ENCODE measurements at places on chromosomes 13 and 19. TPM values are rescaled to one million over a fixed set of nuclear protein-coding genes. Genes with fewer than 3 reads are reported as not detected.

GRCh38 chr13:49792550-49793324 lies at the start of gene KPNA3:
KPNA3 (minus strand) TSS chr13:49792682; CDS start chr13:49792506, 176 bp downstream.
- no peaks in the 10 kb centered on the region for H3K36me3 ChIP-seq
- no peaks in the 10 kb centered on the region for H3K27me3 ChIP-seq
- H3K4me1 ChIP-seq, result peaks cover 37% of the 10 kb centered on the region
- peak; percentile 96 for DNase-seq
- H3K4me3 ChIP-seq, result peak within 1 kb of the TSS; percentile 80

DNA sequence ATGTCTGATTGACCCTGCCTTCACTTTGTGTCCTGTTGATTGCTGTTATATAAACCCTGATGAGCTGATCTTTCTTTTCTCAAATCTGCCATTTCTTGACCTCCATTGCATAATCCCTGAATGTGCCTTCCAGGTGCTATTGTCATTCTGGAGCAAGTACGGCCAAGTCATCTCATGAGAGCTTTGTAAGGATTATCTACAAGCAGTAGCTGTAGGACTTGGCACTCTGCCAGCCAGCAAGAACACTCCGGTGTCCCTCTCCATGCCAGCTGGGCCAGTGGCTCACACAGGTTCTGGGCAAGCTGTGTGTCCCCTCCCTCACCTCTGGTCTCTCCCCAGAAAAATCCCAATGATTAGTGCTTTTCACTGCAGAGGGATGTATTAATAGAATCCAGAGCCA lies 348.1 kb downstream of the FOXO1 start:
- H3K27me3 ChIP-seq, result no peaks in the 10 kb centered on the region
- no peak for DNase-seq
- H3K36me3 ChIP-seq, result no peaks in the 10 kb centered on the region
- peaks cover 43% of the 10 kb centered on the region for H3K4me1 ChIP-seq
- H3K27ac ChIP-seq, result no peak overlapping the region

DNA sequence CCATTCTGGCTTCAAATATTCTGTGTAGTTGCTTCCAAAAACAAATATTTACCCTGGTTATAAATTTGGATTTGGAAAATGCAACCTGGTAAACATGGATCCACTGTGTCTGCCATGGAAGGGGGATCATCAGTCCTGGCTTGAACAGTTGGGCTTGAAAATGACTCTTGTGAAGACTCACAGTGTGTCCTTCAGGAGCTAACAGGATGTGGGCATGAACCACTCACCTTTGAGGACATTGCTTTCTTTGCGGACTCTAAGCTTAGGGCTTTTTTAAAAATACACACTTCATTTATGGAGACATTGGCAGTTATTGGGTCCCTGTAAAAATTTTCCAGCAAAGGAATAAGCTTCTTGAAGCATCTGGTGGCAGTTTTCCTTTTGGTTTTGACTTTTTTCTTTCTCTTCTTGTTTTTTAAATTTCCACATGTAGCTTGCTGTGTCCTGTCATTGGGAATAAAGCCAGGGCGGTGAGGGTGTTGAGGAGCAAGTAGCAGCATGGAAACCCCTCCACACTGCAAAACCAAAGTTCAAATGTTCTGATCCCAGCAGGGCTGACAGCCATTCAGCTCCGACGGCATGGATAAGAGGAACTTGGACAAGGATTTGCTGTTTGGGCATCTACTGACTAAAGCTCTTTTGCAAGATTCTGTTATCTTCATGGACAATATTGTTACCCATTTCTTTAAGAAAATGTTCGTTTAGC lies 39.5 kb upstream of the SERP2 start:
- no peak overlapping the region for H3K27ac ChIP-seq
- no peaks in the 10 kb centered on the region for H3K4me1 ChIP-seq
- no peaks in the 10 kb centered on the region for H3K27me3 ChIP-seq
- no peaks in the 10 kb centered on the region for H3K36me3 ChIP-seq
- no peak overlapping the region for H3K4me3 ChIP-seq

DNA sequence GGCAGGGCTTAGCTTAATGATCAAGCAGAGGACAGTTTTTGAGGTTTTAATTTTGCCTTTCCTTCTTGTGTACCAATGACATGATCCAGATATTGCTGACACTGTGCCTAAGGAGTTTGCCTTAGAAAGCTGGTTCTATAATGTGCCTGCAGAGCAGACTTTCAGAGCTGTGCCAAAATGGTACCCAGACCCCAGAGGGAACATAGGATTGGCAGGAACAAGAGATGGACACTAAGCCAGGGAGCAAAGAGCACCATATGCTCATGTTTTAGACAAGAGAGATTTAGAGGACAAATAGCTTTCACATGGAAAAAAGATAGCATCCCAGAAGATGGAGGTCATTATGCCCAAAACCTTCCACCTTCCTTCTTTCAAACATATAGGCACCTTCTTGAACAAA lies 1241.5 kb upstream of the SPRY2 start:
- DNase-seq, result no peak
- no peak overlapping the region for H3K27ac ChIP-seq
- no peaks in the 10 kb centered on the region for H3K4me1 ChIP-seq
- no peaks in the 10 kb centered on the region for H3K27me3 ChIP-seq

- DNase-seq, result peak; percentile 63
- H3K4me3 ChIP-seq, result peak overlapping the region; percentile 89
- H3K36me3 ChIP-seq, result no peaks in the 10 kb centered on the region
- peak overlapping the region; percentile 98 for H3K27ac ChIP-seq
- no peaks in the 10 kb centered on the region for H3K27me3 ChIP-seq
Observed at GRCh38 chr19:47109541-47110375, 3.8 kb downstream of the ZC3H4 start.

GRCh38 chr13:70668983-70669382 lies 560.7 kb upstream of the KLHL1 start:
- no peak overlapping the region for H3K4me3 ChIP-seq
- DNase-seq, result no peak
- no peaks in the 10 kb centered on the region for H3K4me1 ChIP-seq

DNA sequence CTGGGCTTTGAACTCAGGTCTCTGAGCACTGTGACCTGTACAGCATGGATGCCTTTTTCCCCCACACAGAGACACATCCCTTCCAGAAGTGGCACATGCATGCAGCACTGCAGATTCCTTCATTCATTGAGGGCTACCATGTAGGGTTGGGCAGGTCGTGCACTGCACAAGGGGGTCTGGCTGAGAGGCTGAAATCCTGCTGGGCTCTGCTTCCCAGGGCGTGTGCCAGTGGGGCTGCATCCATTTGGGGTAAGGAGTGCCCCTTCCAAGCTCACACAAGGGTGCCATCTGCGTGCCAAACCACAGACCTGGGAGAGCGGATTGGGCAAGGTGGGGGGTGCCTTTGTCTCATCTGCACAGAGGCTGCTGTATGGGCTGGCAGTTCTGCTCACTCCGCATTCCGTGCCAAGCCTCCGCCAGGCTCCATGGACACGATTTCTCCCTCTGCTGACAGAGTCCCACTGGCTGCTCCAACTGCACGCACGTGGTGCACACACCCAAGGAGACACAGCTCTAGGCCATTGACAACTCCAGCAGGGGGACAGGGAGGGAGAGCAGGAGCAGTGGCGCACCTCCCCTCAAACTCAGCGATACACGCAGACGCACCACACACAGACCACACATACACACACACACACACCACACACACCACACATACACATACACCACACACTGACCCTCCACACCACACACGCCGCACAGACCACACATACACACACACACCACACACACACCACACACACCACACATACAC lies 4.5 kb upstream of the SHISA7 start:
- peaks cover 10% of the 10 kb centered on the region for H3K4me1 ChIP-seq
- no peaks in the 10 kb centered on the region for H3K36me3 ChIP-seq
- no peak overlapping the region for H3K4me3 ChIP-seq
- no peak for DNase-seq
- H3K27ac ChIP-seq, result no peak overlapping the region

- no peak for DNase-seq
- H3K36me3 ChIP-seq, result no peaks in the 10 kb centered on the region
- no peaks in the 10 kb centered on the region for H3K27me3 ChIP-seq
- H3K4me1 ChIP-seq, result no peaks in the 10 kb centered on the region
- H3K4me3 ChIP-seq, result no peak overlapping the region
Observed at GRCh38 chr13:86051134-86052103, 252.2 kb upstream of the SLITRK6 start.

DNA sequence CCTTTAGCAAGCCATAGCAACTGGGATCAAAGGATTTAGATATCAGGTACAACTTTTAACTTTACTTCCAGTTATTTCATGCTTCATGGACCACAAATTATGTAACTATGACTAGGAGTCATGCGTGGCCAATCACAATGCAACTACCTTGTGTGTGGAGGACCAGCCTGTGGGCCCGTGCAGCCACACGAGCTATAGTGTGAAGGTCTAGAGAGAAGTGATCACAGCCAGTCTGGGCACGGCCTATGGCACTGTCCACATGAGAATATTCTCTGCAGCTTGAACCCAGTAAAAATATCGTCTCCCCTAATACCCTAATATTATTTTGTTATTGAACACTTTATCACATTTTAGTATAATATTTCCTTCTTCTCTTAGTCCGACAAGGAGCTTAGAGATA lies 464.9 kb upstream of the MIR17HG start:
- H3K27ac ChIP-seq, result no peak overlapping the region
- H3K27me3 ChIP-seq, result no peaks in the 10 kb centered on the region
- no peak overlapping the region for H3K4me3 ChIP-seq
- H3K4me1 ChIP-seq, result no peaks in the 10 kb centered on the region
- DNase-seq, result no peak
- H3K36me3 ChIP-seq, result no peaks in the 10 kb centered on the region

- H3K4me3 ChIP-seq, result no peak overlapping the region
- no peak for DNase-seq
- peaks cover 9% of the 10 kb centered on the region for H3K4me1 ChIP-seq
- no peak overlapping the region for H3K27ac ChIP-seq
Observed at GRCh38 chr19:46731007-46731501, 14.1 kb upstream of the PRKD2 start.

GRCh38 chr19:6491802-6492592 lies 10.1 kb downstream of the TUBB4A start:
- H3K27ac ChIP-seq, result no peak overlapping the region
- H3K4me3 ChIP-seq, result no peak overlapping the region
- no peaks in the 10 kb centered on the region for H3K36me3 ChIP-seq
- H3K4me1 ChIP-seq, result peaks cover 13% of the 10 kb centered on the region

GRCh38 chr19:46674416-46675178 lies 13.6 kb upstream of the DACT3 start:
- H3K27ac ChIP-seq, result no peak overlapping the region
- H3K27me3 ChIP-seq, result no peaks in the 10 kb centered on the region
- DNase-seq, result no peak
- H3K36me3 ChIP-seq, result peaks cover 55% of the 10 kb centered on the region

- H3K36me3 ChIP-seq, result no peaks in the 10 kb centered on the region
- no peak for DNase-seq
- no peaks in the 10 kb centered on the region for H3K4me1 ChIP-seq
- no peak overlapping the region for H3K27ac ChIP-seq
- H3K27me3 ChIP-seq, result no peaks in the 10 kb centered on the region
- H3K4me3 ChIP-seq, result no peak overlapping the region
Observed at GRCh38 chr19:371501-372168, 27.0 kb upstream of the MIER2 start.

- H3K4me1 ChIP-seq, result no peaks in the 10 kb centered on the region
- H3K27ac ChIP-seq, result no peak overlapping the region
- DNase-seq, result no peak
- no peaks in the 10 kb centered on the region for H3K36me3 ChIP-seq
Observed at GRCh38 chr13:23988546-23989122, 91.3 kb upstream of the C1QTNF9B start.

- H3K27ac ChIP-seq, result peak overlapping the region; percentile 40
- no peaks in the 10 kb centered on the region for H3K27me3 ChIP-seq
- DNase-seq, result no peak
- peak overlapping the region; percentile 10 for H3K4me3 ChIP-seq
Observed at GRCh38 chr13:75762955-75763354, 126.8 kb downstream of the LMO7 start.

- no peaks in the 10 kb centered on the region for H3K4me1 ChIP-seq
- no peak for DNase-seq
- H3K27ac ChIP-seq, result no peak overlapping the region
Observed at GRCh38 chr19:51460164-51460992, 2.1 kb upstream of the SIGLEC8 start.

DNA sequence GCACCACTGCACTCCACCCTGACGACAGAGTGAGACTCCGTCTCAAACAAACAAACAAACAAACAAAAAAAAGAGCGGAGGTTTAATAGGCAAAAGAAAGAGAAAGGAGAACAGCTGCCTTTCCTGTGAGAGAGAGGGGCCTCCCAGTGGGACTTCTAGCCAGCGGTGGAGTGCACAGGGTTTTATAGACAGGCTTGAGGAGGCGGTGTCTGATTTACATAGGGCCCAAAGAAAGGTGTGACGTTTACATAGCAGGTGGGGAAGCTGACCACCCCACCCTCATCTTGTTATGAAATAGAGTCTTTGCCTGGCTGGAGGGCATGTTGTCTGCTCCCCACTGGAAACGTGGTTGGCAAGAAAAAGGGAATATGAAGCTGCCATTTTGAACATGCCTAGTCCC lies 106.0 kb upstream of the CSNK1A1L start:
- H3K36me3 ChIP-seq, result no peaks in the 10 kb centered on the region
- no peaks in the 10 kb centered on the region for H3K4me1 ChIP-seq
- no peak overlapping the region for H3K4me3 ChIP-seq
- DNase-seq, result no peak
- H3K27me3 ChIP-seq, result no peaks in the 10 kb centered on the region

DNA sequence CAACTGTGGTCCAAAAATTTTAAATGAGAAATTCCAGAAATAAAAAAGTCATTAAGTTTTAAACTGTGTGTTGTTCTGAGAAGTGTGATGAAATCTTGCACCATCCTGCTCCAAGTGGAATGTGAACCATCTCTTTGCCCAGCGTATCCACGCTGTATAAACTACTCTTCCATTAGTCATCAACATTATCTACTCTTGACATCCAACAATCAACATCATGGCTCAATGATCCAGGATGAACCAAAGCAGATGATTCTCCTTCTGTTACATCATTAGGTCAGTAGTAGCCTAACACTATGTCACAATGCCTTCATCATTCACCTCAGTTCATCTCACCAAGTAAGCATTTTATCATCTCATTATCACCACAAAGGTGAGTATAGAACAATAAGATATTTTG lies 55.3 kb downstream of the SUCLA2 start:
- H3K27ac ChIP-seq, result no peak overlapping the region
- no peak overlapping the region for H3K4me3 ChIP-seq
- H3K36me3 ChIP-seq, result peaks cover 9% of the 10 kb centered on the region

- H3K4me1 ChIP-seq, result no peaks in the 10 kb centered on the region
- H3K27me3 ChIP-seq, result no peaks in the 10 kb centered on the region
- peaks cover 6% of the 10 kb centered on the region for H3K36me3 ChIP-seq
Observed at GRCh38 chr13:32746474-32746873, 160.2 kb downstream of the PDS5B start.

PNMA8A gene
- 0.26 TPM for total RNA-seq

MEF2B gene
- 5.2 TPM for total RNA-seq

PTGER1 gene
- not detected for total RNA-seq

CCDC124 gene
- total RNA-seq, result 34.2 TPM

KLK8 gene
- not detected for total RNA-seq

FPR1 gene
- not detected for total RNA-seq

CAPN12 gene
- 19.5 TPM for total RNA-seq

RNF113B gene
- not detected for total RNA-seq

GNG7 gene
- 4.2 TPM for total RNA-seq

ERICH6B gene
- not detected for total RNA-seq

FCHO1 gene
- 99.4 TPM for total RNA-seq

GPR183 gene
- 204 TPM for total RNA-seq
